ENCODE measurements at places on chromosomes 7 and 10.

- DNase-seq, result no peak
These were observed 173.3 kb downstream of the LSM5 start for GRCh38 chr7:32316839-32317238.

GRCh38 chr7:71563276-71563675 lies 431.3 kb downstream of the GALNT17 start:
- DNase-seq, result no peak

DNA sequence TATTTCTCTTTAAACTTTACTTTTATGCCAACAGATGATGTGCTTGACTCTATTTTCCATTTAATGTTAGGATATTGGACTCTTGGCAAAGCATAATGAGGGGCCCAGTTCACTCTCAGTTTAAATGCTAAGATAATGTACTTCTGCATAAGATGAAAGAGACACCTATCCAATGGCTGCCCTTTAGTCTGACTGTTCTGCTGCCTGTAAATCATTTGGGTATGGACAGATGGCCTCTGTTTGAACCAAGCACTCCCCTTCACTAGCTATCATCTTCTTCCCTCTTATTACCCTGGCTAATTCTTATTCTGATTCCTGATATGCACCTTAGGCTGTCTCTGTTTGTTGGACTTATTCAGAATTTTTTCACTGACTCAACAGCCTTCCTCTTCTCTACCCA lies 72.1 kb downstream of the SEM1 start:
- no peak for DNase-seq

- DNase-seq, result no peak
These were observed 269.7 kb downstream of the ZMYND11 start for GRCh38 chr10:404991-405390.

DNA sequence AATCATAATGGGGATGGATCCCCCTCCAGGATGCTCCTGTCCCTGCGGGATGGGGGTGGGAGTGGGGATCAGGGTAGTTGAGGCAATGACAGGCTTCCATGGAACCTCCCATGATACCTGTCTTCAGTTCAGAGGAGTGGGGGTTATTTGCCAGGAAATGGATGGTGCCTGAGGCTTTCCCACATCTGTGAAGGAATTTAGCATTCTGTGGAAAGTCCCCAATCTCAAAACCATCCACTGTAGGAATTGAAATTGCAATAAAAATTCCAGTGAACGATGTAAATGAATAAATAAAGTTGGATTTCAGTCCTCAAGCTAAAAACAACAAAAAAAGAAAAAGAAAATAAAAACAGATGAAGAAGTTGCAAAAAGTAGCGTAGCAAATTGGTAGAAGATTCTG lies 81.9 kb downstream of the CHRM2 start:
- DNase-seq, result no peak

DNA sequence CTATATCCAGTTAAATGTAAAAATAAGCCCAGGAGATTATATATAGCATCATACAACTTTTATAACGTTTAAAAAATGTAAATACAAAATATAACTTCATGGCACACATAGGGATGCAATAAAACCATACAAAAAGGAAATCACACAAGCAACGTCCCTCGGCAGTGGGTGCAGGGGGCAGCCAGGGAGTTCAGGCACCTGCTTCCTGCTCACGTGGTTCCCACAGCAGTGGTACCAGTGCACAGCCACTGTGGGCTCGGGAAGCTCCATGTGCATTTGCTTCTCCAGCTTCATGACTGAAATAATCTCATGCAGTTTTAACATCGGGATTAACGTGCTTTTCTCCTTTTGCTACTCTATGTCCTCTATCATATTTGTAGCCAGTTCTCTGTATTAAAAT lies 255.5 kb upstream of the CXCL12 start:
- no peak for DNase-seq

GRCh38 chr7:12569673-12570072 lies 847 bp upstream of the SCIN start:
- DNase-seq, result no peak

DNA sequence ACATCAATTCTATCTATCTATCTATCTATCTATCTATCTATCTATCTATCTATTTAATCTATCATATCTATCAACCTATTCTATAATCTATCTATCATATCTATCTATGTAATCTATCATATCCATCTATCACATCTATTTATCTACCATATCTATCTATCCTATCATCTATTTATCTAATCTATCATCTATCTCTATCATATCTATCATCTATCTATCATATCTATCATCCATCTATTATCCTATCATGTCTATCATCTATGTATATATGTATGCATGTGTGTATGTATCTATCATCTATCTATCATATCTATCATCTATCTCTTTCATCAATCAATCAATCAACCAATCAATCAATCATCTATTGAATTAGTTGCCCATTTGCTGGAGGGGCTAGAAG lies 159.3 kb upstream of the GALNT17 start:
- no peak for DNase-seq

- DNase-seq, result no peak
These were observed 421.1 kb downstream of the GLRX3 start for GRCh38 chr10:130557181-130557845.

DNA sequence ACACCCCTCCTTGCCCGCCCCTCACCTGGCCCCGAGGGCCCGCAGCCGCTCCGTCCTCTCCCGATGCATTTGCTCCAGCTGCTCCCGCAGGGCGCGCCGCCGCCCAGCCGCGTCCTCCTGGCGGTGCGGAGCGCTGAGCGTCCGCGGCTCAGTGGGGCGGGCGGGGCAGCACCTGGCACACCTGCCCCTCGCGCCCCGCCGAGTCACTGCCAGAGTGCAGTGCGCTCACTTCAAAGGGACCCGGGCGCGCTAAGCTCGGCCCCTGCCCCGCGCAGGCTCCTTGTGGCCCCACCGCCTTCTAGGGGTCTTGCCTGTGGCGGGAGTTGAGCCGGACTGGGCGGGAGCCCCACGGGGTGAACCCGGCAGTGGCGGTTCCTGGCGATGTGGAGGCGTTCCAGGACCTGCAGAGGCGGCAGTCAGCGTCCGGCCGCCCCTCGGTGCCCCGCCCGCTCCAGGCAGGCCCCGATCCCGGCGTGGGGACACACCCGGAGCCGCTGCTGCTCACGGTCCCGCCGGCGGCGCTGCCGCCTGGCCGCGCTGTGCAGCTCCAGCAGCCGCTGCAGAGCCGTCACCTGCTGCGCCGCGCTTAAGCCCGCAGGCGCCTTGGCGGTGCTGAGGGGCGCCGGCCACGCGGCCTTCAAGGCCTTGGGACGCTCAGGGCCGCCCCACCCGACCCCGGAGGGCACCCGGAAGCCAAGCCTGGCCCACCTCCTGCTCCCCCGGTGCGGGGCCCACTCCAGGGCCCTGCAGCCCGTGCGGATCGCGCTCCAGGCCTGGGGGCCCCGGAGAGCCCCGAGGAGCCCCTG lies 6.7 kb downstream of the ATP6V1F start:
- peak; percentile 67 for DNase-seq

- no peak for DNase-seq
These were observed 82.5 kb upstream of the PRR15 start for GRCh38 chr7:29480934-29481651.

DNA sequence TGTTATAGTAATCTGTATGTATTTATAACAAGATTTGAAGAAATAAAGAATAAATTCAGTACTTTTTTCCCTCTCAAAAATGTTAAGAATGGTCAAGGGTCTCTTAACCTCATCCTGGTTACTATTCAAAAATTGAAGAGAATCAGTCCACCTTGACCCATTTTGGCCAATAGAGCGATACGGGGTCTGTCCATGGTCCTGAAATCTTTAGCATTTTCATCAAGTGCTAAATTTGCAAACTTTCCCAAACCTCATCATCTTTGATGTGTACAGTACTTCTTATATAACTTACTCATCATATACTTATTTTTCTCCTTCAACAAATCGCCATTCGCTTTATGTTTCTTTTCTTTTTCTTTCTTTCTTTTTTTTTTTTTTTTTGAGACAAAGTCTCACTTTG lies 23.6 kb downstream of the TMEM178B start:
- no peak for DNase-seq
